Activated T-cell treated with anti-CD3 and anti-CD28 coated beads, Interleukin-2, amount 50 U/mL, for 4 hours (primary cell): ENCODE measurements at places on chromosomes 2 and 18.

- no peak for DNase-seq
These were observed 170.0 kb downstream of the HRH4 start for GRCh38 chr18:24630346-24630880.

DNA sequence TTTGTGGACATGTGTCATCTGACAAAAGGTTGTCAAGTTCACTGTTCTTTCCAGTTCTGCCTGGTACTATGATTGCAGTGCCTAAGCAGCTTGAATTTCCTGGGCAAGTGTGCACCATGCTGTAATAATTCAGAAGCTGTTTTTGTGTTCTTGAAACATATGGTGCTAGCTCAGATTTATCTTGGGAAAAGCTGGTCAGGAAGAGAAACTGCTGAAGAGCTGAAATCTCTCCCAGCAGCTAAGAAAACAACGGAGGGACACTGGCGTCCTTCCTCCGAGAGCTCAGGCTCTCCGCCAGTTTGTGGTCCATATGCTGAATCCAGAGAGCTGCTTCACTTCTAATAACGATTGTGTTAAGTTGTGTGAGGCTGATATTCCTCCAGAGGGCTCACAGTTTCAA, 642.0 kb downstream of the DPP10 start:
- no peak for DNase-seq

GRCh38 chr18:3605486-3605952, 155.5 kb downstream of the TGIF1 start:
- no peak for DNase-seq

- DNase-seq = no peak
These were observed 29.4 kb upstream of the GMPPA start for GRCh38 chr2:219469186-219469724.

GRCh38 chr18:59376351-59376935, 17.4 kb upstream of the LMAN1 start:
- no peak for DNase-seq

GRCh38 chr2:240605867-240606743, 19.2 kb upstream of the GPR35 start:
- no peak for DNase-seq
